ENCODE measurements at places on chromosomes 2 and 18. TPM values are rescaled to one million over a fixed set of nuclear protein-coding genes. Genes with fewer than 3 reads are reported as not detected.

PPP1R1C gene
- total RNA-seq, result not detected

SCYGR4 gene
- total RNA-seq, result not detected

ITGA4 gene
- 227 TPM for total RNA-seq

DNAJC5G gene
- not detected for total RNA-seq

TGOLN2 gene
- 122 TPM for total RNA-seq

DNA sequence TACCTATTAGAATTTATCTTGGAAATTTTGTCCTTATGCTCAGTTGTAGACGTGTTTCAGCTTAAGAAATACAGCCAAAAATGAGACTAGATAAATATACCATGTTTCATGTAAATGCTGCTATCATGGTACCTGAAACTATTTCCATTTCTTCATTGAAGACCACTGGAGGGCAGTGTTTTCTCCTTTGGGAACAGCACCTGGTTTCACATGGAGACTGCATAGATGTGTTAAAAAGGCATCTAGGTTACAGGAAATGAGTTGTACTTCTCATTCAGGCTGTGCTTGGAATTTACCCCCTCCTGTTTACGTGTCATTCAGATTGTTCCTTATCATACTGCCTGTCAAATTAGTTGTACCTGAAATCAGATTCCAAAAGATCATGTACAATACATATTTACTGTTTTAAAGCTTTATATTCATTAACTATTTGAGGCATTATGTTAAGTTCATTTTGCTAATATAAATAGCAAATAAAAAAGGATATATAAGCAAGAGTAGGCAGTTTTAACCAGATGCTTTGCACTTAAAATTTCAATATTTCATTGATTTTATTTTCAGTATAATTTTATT is 57.3 kb upstream of the PSMD14 start:
- DNase-seq, result no peak
- no peaks in the 10 kb centered on the region for H3K27me3 ChIP-seq
- H3K36me3 ChIP-seq, result no peaks in the 10 kb centered on the region
- H3K4me1 ChIP-seq, result peaks cover 13% of the 10 kb centered on the region
- no peak overlapping the region for H3K27ac ChIP-seq

DNA sequence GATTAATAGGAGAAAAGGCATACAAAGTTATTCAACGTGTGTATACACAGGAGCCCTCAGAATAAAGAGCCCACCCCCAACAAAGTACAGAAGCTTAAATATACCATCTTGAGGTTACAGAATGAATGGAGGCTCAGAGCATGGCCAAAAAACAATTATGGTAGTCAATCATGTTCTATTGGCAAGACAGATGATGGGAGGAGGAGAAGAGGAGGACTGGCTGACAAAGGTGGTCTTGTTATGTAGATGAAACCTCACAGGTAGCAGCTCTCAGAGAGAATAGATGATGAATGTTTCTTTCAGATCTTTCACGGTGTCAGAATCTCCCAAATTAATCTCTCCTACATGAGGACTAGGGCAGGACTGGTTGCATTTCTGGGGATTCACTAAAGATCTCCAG is 66.0 kb downstream of the ARL4C start:
- H3K4me1 ChIP-seq, result peaks cover 43% of the 10 kb centered on the region
- DNase-seq, result no peak
- peak overlapping the region; percentile 77 for H3K27ac ChIP-seq
- no peaks in the 10 kb centered on the region for H3K27me3 ChIP-seq
- H3K36me3 ChIP-seq, result peaks cover under 1% of the 10 kb centered on the region
- H3K4me3 ChIP-seq, result no peak overlapping the region

GRCh38 chr18:40366521-40366920 is 1588.5 kb upstream of the PIK3C3 start:
- H3K36me3 ChIP-seq, result no peaks in the 10 kb centered on the region
- no peaks in the 10 kb centered on the region for H3K27me3 ChIP-seq
- DNase-seq, result no peak

- H3K4me1 ChIP-seq, result peaks cover 4% of the 10 kb centered on the region
- H3K4me3 ChIP-seq, result no peak overlapping the region
- H3K36me3 ChIP-seq, result no peaks in the 10 kb centered on the region
- peaks cover 45% of the 10 kb centered on the region for H3K27me3 ChIP-seq
These were observed 62.2 kb upstream of the PLA2R1 start for GRCh38 chr2:160124571-160124970.

GRCh38 chr2:222888716-222889115 is 27.9 kb downstream of the ACSL3 start:
- peaks cover 38% of the 10 kb centered on the region for H3K4me1 ChIP-seq
- no peak for DNase-seq
- no peaks in the 10 kb centered on the region for H3K36me3 ChIP-seq

DNA sequence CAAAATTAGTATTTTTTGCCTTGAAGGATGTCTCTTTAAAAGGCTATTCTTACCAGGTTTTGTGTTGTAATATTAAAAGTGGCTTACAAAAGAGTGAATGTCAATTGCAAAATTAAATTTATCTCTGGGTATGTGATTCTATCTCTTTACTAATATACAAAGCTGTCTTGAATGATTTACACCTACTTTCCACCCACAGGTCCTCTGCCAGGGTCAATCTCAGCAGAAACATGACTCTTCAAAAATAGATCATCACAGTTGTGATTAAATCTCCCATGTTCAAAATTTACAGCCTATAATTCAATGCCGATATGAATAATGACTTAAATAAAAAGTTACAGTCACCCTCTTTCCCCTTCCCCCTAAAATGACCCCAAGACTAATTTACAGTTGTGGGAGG is 78.8 kb downstream of the SLC8A1 start:
- no peak for DNase-seq
- no peaks in the 10 kb centered on the region for H3K36me3 ChIP-seq
- H3K4me1 ChIP-seq, result no peaks in the 10 kb centered on the region
- no peak overlapping the region for H3K4me3 ChIP-seq

GRCh38 chr18:12366379-12366778 is 10.6 kb downstream of the AFG3L2 start:
- H3K4me3 ChIP-seq, result no peak overlapping the region
- H3K27ac ChIP-seq, result peak overlapping the region; percentile 3
- peaks cover 8% of the 10 kb centered on the region for H3K4me1 ChIP-seq
- H3K27me3 ChIP-seq, result no peaks in the 10 kb centered on the region
- no peak for DNase-seq

GRCh38 chr2:231127936-231128335 is 3.1 kb upstream of the HTR2B start:
- H3K4me1 ChIP-seq, result peaks cover 14% of the 10 kb centered on the region
- H3K4me3 ChIP-seq, result no peak overlapping the region
- DNase-seq, result no peak
- H3K27ac ChIP-seq, result no peak overlapping the region
- no peaks in the 10 kb centered on the region for H3K27me3 ChIP-seq

GRCh38 chr2:155546721-155547555 is 785.6 kb downstream of the NR4A2 start:
- no peak overlapping the region for H3K27ac ChIP-seq
- no peaks in the 10 kb centered on the region for H3K4me1 ChIP-seq
- no peaks in the 10 kb centered on the region for H3K27me3 ChIP-seq
- DNase-seq, result no peak
- H3K36me3 ChIP-seq, result no peaks in the 10 kb centered on the region
- H3K4me3 ChIP-seq, result no peak overlapping the region

GRCh38 chr2:144583381-144583729 is 63.4 kb upstream of the ZEB2 start:
- DNase-seq, result no peak
- peaks cover 2% of the 10 kb centered on the region for H3K36me3 ChIP-seq
- peaks cover 19% of the 10 kb centered on the region for H3K27me3 ChIP-seq
- peaks cover 4% of the 10 kb centered on the region for H3K4me1 ChIP-seq
- H3K4me3 ChIP-seq, result no peak overlapping the region
- H3K27ac ChIP-seq, result no peak overlapping the region

- no peaks in the 10 kb centered on the region for H3K27me3 ChIP-seq
- no peak for DNase-seq
- no peaks in the 10 kb centered on the region for H3K4me1 ChIP-seq
- no peak overlapping the region for H3K27ac ChIP-seq
These were observed 224.5 kb downstream of the CCDC102B start for GRCh38 chr18:69022426-69022825.

DNA sequence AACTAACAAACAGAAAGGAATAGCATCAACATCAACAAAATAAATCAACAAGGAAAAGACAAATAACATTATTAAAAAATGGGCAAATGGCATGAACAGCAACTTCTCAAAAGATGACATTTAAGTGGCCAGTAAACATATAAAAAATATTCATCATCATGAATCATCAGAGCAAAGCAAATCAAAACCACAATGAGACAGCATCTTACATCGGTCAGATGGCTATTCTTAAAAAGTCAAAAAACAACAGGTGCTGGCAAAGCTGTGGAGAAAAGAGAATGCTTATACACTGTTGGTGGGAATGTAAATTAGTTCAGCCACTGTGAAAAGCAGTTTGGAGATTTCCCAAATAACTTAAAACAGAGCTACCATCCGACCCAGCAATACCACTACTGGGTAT is 327.1 kb downstream of the CMPK2 start:
- no peak overlapping the region for H3K27ac ChIP-seq
- DNase-seq, result no peak
- H3K27me3 ChIP-seq, result peaks cover 8% of the 10 kb centered on the region
- no peak overlapping the region for H3K4me3 ChIP-seq

GRCh38 chr2:102109016-102109415 is 33.5 kb upstream of the IL1R1 start:
- DNase-seq, result no peak
- no peak overlapping the region for H3K27ac ChIP-seq
- H3K27me3 ChIP-seq, result no peaks in the 10 kb centered on the region
- H3K4me1 ChIP-seq, result peaks cover 37% of the 10 kb centered on the region
- H3K36me3 ChIP-seq, result peaks cover 9% of the 10 kb centered on the region

- H3K4me1 ChIP-seq, result no peaks in the 10 kb centered on the region
- no peak overlapping the region for H3K27ac ChIP-seq
- peaks cover 35% of the 10 kb centered on the region for H3K27me3 ChIP-seq
- H3K4me3 ChIP-seq, result no peak overlapping the region
- DNase-seq, result no peak
These were observed 89.6 kb upstream of the NPAS2 start for GRCh38 chr2:100730290-100730868.

DNA sequence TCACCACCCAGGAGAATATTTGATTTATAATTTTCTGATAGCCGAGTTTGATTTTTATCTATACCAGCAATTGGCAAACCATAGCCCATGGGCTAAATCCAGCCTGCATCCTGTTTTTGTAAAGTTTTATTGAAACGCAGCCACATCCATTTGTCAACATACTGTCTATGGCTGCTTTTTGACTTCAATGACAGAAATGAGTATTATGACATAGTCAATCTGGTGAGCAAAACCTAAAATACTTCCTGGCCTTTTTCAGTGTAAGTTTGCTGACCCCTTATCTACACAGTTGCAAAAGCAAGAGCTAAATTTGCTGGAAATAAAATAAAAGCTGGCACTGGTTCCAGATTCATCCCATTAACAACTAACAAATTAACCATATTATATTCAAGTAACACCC is 79.8 kb upstream of the SLC25A52 start:
- DNase-seq, result no peak
- no peak overlapping the region for H3K27ac ChIP-seq
- no peaks in the 10 kb centered on the region for H3K27me3 ChIP-seq
- H3K4me1 ChIP-seq, result peaks cover 3% of the 10 kb centered on the region
- H3K36me3 ChIP-seq, result peaks cover 13% of the 10 kb centered on the region
- H3K4me3 ChIP-seq, result no peak overlapping the region

GRCh38 chr2:160458718-160459453 is 34.7 kb downstream of the RBMS1 start:
- DNase-seq, result no peak
- no peaks in the 10 kb centered on the region for H3K27me3 ChIP-seq
- peaks cover 2% of the 10 kb centered on the region for H3K36me3 ChIP-seq
- H3K27ac ChIP-seq, result peak overlapping the region; percentile 78
- peaks cover 38% of the 10 kb centered on the region for H3K4me1 ChIP-seq

- H3K4me1 ChIP-seq, result peaks cover 10% of the 10 kb centered on the region
- H3K36me3 ChIP-seq, result peaks cover 11% of the 10 kb centered on the region
- no peak for DNase-seq
- peak overlapping the region; percentile 61 for H3K27ac ChIP-seq
These were observed 20.8 kb downstream of the SF3B1 start for GRCh38 chr2:197414039-197414438.

DNA sequence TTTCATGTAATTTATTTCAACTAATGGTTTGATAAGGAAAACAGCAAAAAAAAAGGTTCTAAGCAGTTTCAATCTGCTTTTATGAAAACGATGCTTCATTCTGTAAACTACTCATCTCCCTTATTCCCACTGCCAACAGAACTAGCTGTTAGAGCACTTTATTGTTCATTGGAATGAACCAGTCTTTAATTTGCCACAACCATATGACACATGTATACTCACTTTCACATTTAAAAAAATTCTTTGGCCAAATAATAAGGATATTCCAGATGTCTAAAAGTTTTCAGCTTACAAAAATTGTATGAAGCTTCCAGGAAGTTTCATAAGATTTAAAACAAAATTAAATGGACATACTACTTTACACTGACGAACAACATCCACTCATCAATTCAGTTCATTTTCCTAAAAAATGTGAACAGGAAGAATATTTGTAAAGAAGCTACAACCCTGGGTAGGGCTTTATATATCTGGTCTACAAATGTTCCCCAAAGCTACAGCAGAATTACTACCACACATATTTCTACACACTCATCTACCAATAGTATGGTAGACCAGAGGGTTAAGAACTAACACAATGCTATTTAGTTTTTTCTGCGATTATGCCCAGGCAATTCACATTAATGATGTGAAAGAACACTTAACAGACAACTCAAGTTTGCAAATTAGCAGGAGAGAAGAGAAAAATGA is 37.7 kb downstream of the ZNF521 start:
- no peak for DNase-seq
- no peaks in the 10 kb centered on the region for H3K36me3 ChIP-seq
- peaks cover 4% of the 10 kb centered on the region for H3K27me3 ChIP-seq
- no peak overlapping the region for H3K4me3 ChIP-seq
- no peaks in the 10 kb centered on the region for H3K4me1 ChIP-seq

DNA sequence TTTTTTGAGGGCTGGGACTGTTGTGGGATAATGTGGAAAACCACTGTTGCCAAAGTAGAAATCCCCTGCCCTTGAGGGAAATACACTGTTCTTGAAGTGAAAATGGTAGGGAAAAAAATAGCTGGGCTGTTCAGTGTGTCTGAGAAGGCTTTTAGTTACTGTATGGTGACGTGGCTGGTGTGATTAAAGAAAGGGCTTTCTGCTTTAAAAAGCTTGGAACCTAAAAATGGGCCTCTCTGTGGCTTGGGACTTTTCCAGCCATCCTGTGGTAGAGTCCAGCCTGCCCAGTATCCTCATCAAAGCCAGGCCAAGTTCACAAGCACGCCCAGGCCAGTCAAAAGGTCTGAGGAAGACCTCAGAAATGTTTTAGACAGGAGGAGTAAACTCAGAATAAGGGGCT is 6.8 kb downstream of the MGAT5 start:
- H3K4me3 ChIP-seq, result peak overlapping the region; percentile 78
- no peaks in the 10 kb centered on the region for H3K27me3 ChIP-seq
- no peaks in the 10 kb centered on the region for H3K36me3 ChIP-seq
- no peak for DNase-seq
- peak overlapping the region; percentile 90 for H3K27ac ChIP-seq
- H3K4me1 ChIP-seq, result peaks cover 60% of the 10 kb centered on the region

GRCh38 chr2:44188696-44189095 is 20.0 kb downstream of the PPM1B start:
- H3K4me3 ChIP-seq, result no peak overlapping the region
- DNase-seq, result no peak
- H3K27ac ChIP-seq, result no peak overlapping the region
- H3K27me3 ChIP-seq, result no peaks in the 10 kb centered on the region

Data from T-helper 17 cell (primary cell).